Pancreas (tissue), 10 donors: ENCODE measurements at places on chromosomes 6 and 20. TPM values are rescaled to one million over a fixed set of nuclear protein-coding genes. Genes with fewer than 3 reads are reported as not detected.

GRCh38 chr20:47857569-47858464 is 72.5 kb upstream of the SULF2 start:
- no peak for DNase-seq

- no peak for DNase-seq
These were observed 165.6 kb upstream of the LAMP5 start for GRCh38 chr20:9348747-9349146.

DNA sequence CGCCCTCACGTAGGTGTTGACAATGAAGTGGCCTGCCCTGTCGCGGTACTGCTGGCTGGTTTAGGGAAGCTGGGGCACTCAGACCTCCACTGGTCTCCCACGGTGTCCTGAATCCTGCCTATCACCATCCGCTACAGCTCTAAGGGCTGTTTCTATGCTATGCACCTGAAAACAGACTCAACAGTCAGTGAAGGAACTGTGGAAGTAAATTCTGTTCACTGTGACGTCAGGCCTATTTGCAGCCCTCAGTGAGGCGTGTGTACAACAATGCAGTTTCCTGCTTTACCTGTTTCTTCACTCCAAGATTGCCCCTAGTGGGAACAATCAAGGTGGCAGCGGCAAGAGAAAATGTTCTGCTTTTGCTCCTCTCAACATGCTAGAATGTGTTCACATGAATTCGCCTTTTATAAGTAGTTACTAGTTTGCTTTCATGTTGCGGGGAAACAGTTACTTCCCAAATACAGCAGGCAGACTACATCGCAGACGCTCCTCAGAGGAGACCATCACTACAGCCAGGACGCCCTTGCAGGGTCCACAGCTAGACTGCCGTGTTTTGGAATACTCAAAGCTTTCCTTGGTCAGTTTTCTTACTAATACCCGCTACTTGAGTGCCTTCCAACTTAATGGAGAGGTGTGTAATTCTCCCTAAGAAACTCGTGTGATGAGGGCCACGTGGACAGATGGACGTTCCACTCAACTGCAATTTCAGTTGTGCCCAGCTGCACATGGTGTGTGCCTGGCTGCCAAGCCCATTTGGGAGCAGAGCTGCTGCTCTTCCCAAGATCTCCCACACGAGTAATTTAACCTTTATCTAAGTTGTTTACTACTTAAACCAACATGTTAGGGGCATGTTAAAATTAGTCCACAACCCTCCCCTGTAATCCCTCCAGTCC is 25.4 kb downstream of the DIDO1 start:
- no peak for DNase-seq

- DNase-seq = no peak
These were observed 98.3 kb upstream of the GCM1 start for GRCh38 chr6:53246924-53247323.

- no peak for DNase-seq
These were observed 41.9 kb upstream of the SIM1 start for GRCh38 chr6:100506651-100507050.

GRCh38 chr6:38281126-38281525 is 358.6 kb downstream of the BTBD9 start:
- DNase-seq = no peak

GRCh38 chr20:3027987-3028386 is 15.4 kb upstream of the GNRH2 start:
- no peak for DNase-seq

DNA sequence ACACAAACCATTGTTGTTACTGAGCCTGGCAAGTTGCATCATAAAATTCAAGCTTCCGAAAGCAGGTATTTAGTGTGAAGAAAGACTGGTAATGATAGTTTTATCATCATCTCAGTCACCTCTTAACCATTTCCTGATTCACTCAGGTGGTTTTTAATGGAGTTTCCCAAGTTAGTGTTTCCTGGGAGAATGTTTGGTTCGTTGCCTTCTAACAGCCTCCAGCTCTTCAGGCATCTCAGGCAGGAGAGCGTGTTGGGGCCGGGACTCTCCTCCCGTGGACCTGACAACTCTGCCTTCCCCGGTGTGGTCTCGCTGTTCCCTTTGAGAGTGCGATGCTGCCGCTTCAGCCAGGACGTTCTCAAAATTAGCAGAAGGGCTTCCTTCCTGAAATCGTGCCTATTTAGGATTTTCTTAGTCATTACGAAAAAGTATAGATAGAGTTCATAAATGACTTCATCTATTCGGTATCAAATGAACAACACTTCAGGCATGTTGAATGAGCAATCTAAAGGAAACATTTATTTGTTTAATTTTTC is 105.0 kb upstream of the QKI start:
- no peak for DNase-seq

Gene ADGRB3
- polyA plus RNA-seq = 0.26 TPM

Gene MANEA
- 0.95 TPM for polyA plus RNA-seq

Gene CLIC5
- 0.53 TPM for polyA plus RNA-seq

Gene RALY
- 60.4 TPM for polyA plus RNA-seq

Gene MEI4
- polyA plus RNA-seq = 0.30 TPM

Gene WTAP
- 85.6 TPM for polyA plus RNA-seq

Gene IYD
- polyA plus RNA-seq = not detected

Gene HLA-DOB
- polyA plus RNA-seq = 0.53 TPM
